ENCODE measurements at places on chromosomes 1 and 21.

GRCh38 chr1:3733094-3733882 lies 19.0 kb upstream of the CCDC27 start:
- DNase-seq = no peak

DNA sequence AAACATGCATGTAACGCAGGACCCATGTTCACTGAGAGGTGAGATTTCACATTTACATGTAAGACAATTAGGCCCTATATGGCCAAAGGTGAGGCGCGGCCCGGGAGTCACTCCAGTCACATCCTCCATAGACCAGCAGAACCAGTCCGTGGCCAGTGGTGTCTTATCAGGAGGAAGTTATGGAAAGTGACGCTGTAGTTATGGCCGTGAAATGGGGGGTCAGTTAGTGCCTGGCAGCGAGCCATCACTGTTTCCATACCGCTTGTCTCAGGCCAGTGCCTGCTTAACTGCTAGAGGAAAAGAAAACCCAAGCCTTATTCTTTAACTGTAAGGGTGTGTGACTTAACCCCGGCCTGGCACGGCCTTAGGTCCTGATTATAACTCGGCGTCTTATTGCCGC lies 6.1 kb downstream of the C1orf159 start:
- no peak for DNase-seq

DNA sequence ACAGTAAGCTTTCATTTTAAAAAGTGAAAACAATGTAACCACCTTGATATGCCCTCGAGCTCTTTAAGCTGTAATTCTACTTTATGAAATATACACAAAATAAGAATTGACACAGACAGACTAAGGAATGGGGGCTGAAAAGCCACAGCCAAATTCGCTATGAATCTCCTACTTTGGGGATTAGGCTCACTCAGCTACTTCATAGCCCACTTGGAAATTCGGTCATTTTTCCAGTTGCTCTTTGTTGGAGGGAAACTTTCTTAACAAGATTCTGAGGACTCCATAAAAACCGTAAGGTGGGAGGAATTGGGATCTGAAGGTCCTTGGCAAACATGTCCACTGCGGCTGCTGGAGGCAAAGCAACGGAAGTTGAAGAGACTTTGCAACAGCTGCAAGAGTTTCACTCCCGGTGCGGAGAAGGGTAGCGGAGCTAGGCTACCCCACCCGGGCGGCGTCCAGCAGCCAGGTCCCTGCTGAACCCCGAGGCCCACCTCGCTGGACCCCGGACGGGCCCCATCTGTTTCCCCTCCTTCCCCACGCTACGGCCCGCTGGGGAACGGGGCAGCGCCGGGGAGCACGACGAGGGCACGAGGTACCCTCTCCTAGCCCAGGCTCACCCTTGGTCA lies 634 bp downstream of the MYCBP start:
- DNase-seq = no peak

GRCh38 chr21:45942755-45943629 lies 38.6 kb upstream of the COL6A1 start:
- no peak for DNase-seq

- peak; percentile 16 for DNase-seq
Measured at GRCh38 chr1:192506741-192507155, 68.8 kb upstream of the RGS1 start.

- DNase-seq = no peak
Measured at GRCh38 chr1:46526691-46527291, 24.7 kb downstream of the KNCN start.

- DNase-seq = no peak
Measured at GRCh38 chr1:243507001-243507671, 251.3 kb downstream of the SDCCAG8 start.

- DNase-seq = no peak
Measured at GRCh38 chr1:209168204-209168603, 415.3 kb upstream of the CAMK1G start.

- DNase-seq = no peak
Measured at GRCh38 chr1:29157269-29157601, 24.5 kb downstream of the SRSF4 start.

GRCh38 chr1:117985973-117986372 lies 56.4 kb downstream of the WDR3 start:
- no peak for DNase-seq

DNA sequence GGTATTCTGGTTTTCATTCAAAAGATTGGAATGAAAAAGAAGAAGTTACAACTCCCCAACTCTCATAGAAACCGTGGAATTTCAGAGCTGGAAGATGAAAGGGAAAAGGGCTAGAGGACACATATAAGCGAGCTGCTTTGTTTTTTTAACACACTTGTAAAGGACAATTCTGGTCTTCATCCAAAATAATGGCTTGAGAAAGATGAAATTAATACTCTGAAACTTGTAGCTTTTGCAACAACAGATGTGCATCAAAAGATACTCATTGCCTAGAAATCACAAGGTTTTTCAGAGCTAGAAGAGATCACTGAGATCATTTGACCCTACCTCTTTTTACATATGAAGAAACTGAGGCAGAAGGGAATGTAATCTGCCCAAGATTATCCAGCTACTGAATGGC lies 25.6 kb downstream of the NR5A2 start:
- DNase-seq = no peak

GRCh38 chr1:62589321-62589720 lies 8.0 kb upstream of the ANGPTL3 start:
- DNase-seq = no peak

DNA sequence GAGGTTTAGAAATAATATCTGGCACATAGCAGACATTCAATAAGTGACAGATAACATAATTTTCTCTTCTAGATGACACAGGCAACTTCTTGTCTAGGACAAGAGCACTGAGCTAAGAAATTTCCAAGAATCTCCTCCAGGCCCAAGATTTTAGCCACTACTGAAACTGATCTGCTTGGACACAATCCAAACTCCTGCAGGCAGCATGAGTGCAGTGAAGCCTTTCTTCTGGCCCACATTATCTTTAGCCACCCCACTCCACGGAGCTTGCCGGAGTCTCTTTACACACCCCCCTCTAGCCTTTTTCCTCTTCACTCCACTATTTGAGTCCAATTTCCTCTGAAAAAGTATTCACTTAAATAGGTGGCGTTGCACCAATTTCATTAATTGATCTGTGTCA lies 142.9 kb upstream of the DUSP10 start:
- no peak for DNase-seq

- DNase-seq = peak; percentile 96
Measured at GRCh38 chr1:151993734-151994496, at the start of gene S100A10. TSS of gene S100A10 (minus strand) at chr1:151993859. CDS start at chr1:151986230, 7,629 bp downstream.

DNA sequence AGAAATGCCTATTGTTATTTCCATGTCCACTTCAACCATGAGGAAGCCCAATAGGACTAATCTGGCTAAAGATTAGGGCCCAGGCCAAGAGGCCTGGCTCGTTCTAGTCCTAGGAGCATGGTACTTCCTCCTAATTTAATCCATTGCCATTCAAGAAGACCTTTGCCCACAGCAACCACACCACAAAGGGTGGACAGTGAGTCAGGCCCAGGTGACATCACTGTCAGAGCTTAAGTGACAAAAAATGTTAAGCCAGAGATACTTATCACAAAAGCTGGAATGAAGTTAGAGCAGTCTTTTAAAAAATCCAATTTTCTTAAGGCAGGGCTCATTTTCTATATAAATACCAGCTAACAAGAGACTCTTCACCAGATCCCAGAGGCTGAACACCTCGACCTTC lies at the start of gene SPRR3:
Gene SPRR3, plus strand, starts transcription at position 368 of the 400 bp plus-strand sequence. CDS start 1,272 bp downstream, outside the sequence.
- peak; percentile 25 for DNase-seq

- DNase-seq = no peak
Measured at GRCh38 chr1:187275985-187276575, 447.3 kb downstream of the PLA2G4A start.

DNA sequence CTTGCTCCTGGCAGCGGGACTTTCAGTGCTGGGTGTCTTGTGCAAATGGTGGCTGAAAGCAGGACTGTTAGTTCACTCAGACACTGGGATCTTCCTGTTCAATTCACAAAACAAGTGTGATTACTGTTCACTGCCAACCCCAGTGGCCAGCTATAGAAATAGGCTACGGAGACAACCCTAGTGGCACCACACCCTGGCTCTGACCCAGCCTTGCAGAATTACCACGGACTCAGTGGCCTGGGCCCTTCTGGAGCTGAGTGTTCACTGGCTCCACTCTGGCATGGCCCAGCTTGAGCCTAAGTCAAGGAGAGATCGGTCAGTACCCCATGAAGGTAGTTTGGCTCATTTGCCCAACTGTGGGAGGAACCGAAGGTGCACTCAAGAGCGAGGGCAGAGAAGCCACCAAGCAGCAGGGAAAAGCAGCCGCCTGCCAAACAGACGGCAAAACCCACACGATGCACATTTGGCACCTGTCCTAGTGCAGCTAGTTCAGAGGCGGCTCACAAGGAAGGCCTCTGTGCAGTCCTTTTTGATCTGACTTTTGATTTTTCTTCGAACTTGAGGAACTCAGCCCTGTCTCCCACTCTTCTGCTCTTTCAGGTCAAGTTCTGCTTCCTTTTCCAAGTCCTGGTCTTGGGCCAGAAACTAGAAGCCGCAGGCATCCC lies 5.9 kb downstream of the KIAA2013 start:
- no peak for DNase-seq

GRCh38 chr1:20199403-20199802 lies 13.1 kb upstream of the PLA2G2C start:
- DNase-seq = no peak

DNA sequence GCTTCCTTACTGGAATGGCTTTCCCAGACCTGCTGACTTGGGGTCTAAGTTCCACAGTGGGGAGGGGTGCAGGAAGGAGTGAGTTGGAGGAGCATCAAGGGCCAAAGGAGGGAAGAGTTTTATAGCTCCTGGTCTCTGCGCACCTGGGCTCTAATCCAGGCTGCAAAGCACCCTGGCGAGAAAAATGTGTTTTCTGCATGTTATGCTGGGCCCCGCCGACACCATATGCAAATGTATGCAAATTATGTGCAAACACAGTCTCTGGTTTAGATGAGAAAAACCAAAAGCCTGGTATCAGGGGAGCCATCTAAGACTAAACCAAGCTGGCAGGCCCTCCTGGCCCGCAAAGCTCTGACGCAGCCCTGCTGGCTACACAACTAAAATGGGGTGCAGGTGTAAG lies 95.0 kb downstream of the VWA5B1 start:
- no peak for DNase-seq

- peak; percentile 63 for DNase-seq
Measured at GRCh38 chr1:22024485-22025367, 23.3 kb downstream of the CELA3A start.

DNA sequence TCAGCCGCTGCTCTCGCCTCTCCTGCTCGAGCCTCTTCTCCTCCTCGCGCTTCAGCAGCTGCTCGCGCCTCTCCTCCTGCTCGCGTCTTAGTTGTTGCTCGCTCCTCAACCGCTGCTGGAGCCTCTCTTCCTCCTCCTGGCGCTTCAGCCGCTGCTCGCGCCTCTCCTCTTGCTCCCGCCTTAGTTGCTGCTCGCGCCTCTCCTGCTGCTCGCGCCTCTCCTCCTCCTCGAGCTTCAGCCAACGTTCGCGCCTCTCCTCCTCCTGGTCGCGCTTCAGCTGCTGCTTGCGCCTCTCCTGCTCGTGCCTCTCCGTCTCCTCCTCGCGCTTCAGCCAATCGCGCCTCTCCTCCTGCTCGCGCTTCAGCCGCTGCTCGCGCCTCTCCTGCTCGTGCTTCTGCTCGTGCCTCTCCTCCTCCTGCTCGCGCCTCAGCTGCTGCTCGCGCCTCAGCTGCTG lies 3.7 kb downstream of the TCHH start:
- DNase-seq = peak; percentile 48

DNA sequence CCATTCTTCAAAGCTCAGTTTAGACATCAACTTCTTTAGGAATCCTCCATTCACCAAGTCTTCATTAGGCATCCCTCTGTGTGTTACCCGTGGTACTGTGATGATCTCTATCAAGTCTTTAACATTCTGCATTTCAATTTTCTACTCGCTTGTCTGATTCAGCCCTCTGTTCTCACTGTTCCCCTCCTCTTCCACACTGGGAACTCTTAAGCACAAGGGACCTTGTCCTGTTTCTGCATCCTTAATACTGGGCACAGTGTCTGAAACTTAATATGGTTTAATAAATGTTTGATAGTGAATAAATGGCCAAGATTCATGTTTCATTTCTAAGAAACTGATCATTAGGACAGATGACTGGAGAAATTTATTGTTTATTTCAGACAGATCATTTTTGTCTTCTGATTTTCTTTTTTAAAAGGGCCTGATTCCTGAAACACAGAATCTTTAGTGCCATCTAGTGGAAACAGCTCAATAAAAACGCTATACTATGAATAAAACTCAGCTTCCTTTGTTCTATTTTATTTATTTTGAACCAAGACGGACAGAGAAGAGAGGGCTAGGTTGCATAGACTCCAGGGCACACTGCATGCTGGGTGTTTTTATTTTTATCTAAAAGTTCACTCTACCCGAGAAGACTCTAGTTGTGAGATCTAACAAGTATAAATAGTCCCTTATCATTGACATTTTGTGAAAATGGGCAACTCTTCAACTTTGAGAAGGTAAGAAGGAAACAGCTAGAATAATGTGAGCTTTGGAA lies 7.0 kb upstream of the TRIM45 start:
- peak; percentile 56 for DNase-seq

- DNase-seq = no peak
Measured at GRCh38 chr1:115327270-115327669, 10.8 kb downstream of the NGF start.

DNA sequence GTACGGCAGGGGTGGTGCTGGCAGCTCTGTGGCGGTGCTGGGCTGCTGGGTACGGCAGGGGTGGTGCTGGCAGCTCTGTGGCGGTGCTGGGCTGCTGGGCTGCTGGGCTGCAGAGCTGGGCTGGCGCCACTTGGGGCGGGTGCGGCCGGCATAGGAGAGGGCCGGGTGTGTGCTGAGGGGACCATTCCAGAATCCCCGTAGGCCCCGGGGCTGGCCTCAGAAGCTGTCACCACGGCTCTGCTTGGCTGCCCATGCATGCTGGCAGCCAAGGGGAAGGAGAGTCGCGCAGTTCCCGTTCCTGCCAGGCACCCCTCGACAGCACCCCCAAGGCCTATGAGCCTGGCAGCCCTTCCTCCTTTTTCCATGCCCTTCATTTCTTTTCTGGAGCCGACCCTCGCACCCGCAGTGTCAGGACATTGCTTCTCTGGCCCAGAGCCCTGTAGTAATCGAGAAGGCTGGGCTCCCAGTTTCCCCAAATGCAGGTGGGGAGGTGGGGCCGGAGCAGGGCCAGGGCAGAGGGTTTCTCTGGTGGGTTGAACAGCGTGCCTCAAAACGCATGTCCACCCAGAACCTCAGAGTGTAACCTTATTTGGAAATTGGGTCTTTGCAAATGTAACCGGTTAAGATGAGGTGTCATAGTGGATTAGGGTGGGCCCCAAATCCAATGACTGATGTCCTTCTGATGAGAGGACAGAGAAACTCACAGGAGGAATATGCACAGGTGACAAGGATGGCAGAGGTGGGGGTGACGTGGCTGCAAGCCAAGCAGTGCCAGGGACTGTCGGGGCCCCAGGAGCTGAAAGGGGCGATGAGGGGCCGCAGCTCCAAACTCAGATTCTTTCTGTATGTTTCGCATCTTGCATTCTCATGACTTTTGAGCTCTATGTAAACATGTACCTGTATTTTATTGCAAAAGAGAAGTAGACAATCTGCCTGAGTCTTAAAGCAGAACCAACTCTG lies 71.0 kb upstream of the ACTRT2 start:
- no peak for DNase-seq

- DNase-seq = peak; percentile 13
Measured at GRCh38 chr21:14862794-14863720, 201.7 kb downstream of the NRIP1 start.

- peak; percentile 97 for DNase-seq
Measured at GRCh38 chr1:23865543-23865930, 2.6 kb downstream of the FUCA1 start.

Data from SW480 (cell line).